ENCODE measurements at places on chromosomes 2 and 18.

DNA sequence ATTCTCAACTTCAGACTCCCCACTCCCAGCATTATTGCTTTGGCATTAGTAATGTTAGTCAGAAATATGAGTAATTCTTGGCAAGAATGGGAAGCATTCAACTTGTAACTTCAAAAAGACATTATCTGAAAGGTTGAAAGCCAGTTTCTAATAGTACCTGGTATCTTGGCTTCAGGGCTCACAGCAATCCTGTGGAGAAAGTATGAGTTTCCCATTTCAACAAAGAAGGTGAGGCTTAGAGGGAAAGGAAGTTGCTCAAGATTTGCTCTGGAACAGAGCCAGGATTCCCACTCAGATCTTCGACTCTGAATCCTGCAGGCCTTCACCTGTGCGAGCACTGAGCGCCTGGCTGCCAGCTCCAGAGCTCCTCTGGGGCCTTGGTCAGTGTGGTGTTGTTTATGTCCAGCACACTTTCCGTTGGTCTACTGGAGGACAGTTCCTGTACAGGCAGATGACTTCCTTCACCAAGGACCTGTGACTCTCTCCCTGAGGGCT lies 136.1 kb downstream of the MCFD2 start:
- DNase-seq: no peak

DNA sequence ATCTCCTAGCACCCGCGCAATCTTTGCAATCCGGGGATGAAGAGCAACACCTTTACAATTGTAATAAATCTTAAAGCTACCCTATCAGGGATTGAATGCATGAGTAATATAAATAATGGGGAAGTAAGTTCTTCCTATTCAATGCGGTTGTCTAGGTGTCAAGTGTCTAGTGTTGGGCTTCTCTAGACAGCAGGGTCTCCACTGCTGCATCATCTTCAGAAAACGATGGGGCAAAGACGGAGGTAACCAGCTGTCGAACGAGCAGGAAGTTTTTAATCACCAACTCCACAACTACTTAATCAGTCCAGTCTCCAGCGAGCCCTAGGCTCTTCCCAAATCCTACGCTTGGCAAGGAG lies 573 bp downstream of the STAM2 start:
- no peak for DNase-seq

DNA sequence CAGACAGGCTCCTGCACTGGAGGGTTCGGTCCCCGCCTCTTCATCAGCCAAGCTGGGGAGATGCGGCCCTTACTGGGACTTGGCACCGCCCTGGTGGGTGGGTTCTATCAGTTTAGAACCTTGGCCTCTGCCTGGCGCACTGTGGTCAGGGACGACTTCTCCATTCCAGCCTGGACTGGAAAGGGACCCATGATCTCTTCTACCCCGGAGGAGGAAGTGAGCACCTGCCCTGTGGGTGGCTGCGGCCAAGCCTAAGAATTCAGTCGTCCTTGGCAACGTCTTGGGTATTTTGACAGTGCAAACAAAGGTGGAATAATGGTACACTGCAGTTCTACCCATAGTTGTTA lies 106.9 kb upstream of the CD302 start:
- peak; percentile 84 for DNase-seq

GRCh38 chr2:160590664-160591063 lies 97.1 kb upstream of the RBMS1 start:
- no peak for DNase-seq

DNA sequence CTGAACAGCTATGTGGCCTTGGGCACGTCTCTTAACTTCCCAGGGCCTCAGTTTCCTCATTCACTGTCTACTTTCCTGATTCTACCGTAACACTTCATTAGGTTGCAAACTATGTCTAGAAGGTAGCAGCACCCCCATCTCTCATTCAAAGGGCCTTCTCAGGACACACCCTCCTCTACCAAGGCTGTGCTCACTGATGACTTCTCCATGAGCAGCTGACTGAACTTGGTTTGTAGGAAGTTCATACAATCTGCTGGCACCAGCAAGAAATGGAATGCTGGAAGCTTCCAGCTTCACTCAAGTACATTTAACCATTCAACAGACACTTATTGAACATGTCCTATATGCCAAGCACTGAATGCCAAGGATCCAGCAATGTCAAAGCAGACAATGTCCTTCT lies 250.8 kb upstream of the CTAGE1 start:
- no peak for DNase-seq

GRCh38 chr2:48199070-48199469 lies 292.8 kb upstream of the FBXO11 start:
- no peak for DNase-seq

DNA sequence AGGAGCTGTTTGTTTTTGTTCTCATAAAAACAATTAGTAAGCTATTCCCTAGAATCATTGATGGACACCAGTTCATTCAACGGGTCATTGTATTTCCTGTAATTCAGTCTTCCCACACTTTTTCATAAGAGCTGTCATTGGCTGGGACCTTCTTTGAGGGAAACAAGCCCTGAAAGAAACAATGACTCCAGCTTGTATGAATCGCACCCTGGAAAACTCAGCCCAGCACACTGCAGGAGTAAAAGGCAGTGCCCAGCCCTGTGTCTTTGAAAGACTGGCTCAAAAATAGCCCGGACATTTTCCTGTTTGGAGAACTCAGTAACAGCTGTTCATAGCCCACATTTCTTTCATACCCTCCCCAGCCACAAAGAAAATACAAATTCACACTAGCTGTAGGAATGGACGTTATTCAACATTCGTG lies 81.5 kb downstream of the NCKAP5 start:
- DNase-seq: no peak

DNA sequence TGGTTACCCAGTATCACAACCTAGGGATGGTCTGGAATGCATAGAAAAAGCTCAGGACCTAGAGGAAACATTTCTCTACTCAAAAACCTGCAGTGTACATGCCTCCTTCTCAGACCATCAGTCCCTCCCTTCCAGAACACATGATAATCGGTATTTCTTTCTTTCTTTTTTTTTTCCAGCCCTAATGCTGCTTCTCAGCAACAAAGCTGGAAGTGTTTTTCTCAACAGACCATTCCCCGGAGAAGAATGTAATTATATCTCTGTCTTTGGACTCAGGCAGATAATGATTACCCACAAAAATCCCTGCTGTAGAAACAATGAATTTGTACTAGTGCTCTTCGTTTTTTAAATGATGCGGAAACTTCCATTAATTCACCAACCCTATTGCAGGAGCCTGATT lies 44.1 kb upstream of the NDUFV2 start:
- DNase-seq: no peak
